Activated CD4-positive, alpha-beta T cell treated with anti-CD3 and anti-CD28 coated beads, Interleukin-2, amount 50 U/mL, for 4 hours (primary cell): ENCODE measurements at places on chromosomes 16 and 17.
A peak's percentile ranks its signal among the peaks of the same experiment; 100 is the strongest.

DNA sequence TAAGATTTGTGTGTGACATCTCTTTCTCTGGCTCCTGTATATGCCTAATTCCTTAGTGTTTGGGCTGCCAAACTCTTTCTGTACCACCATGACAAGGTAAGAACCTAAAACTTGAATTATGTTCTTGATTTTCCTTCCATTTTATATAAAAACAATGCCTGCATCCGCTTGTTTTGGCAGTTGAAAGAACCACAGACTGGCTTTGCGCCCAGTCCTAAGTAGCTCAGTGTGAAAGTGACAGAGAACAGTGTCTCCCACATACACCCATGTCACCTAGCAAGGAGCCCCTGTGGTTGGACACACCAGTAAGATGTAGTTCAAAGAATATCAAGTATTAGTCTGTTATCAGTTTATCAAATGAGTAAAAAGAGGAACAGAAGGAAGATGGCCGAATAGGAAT lies 40.7 kb upstream of the SLC6A2 start:
- no peak for DNase-seq

GRCh38 chr17:27871407-27871806 lies 21.8 kb downstream of the LYRM9 start:
- no peak for DNase-seq

DNA sequence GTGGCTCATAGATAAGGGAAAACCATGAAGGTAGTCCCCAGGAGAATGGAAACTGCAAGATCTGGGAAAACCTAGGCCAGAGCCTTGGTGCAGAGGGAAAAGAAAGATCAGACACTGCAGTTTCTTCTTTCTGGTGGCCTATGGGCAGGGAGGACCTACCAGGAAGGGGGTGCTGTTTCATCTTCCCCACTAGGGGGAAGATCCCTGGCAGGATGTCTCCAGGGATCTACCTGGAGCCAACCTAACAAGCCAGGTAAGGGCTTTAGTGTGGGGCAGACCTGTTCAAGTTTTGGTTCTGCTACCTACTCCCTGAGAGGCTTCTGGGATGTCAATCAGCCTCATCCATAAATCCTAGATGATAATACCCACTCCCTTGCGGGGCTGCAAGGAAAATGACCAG lies 21.4 kb downstream of the TOM1L2 start:
- no peak for DNase-seq

- DNase-seq = no peak
These were observed 414.4 kb downstream of the SHISA9 start for GRCh38 chr16:13315642-13316427.

- no peak for DNase-seq
These were observed 1.6 kb downstream of the HBA1 start for GRCh38 chr16:177981-178667.

DNA sequence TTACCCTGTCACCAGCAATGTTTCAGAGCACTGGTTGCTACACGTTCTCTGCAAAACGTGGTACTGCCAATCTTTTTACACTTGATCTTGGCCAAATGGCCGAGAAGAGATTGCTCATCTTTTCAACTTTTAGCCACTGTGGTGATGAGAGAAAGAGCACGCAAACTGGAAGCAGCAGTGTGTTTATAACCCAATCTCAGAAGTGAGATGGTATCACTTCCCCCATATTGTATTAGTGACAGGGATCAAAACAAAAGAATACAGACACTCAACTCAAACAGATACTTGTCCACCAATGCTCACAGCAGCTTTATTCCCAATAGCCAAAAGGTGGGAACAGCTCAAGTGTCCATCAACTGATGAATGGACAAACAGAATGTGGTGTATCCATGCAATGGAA lies 72.1 kb upstream of the FA2H start:
- no peak for DNase-seq

GRCh38 chr16:53561101-53561888 lies 58.3 kb upstream of the AKTIP start:
- no peak for DNase-seq

- DNase-seq = no peak
These were observed 5.3 kb downstream of the TMEM114 start for GRCh38 chr16:8585041-8585440.

GRCh38 chr17:19288453-19288852 lies 51.3 kb downstream of the EPN2 start:
- no peak for DNase-seq

DNA sequence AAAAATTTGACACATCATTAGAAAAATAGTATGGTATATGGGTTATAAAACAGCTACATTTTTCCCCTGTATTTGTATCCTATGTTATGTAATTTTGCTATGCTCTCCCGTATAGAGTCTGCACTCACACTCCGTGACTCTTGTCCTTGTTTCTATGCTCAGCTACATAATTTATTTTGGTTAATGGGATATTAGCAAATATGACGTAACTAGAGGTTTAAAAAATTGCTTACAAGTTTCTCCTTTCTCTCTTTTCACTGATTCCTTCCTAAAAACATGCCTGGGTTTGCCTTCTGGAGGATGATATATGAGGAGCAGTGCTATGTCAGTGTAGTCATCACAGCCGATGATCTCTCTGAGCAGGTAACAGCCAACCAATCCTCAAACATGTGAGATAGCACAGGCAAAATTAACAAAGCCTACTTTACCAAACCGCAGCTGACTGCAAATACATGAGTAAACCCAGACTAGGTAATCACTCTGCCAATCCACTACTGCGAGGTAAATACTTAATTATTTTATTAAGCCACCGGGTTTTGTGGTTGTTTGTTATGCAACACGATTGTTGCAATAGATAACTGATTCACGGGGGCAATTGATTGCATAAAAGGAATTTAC lies 126.9 kb downstream of the KIF2B start:
- DNase-seq = no peak

- DNase-seq = peak; percentile 61
These were observed at the start of gene PRR29 for GRCh38 chr17:63998050-63998720. PRR29 (plus strand) TSS chr17:63998351; CDS start chr17:63998365, 14 bp downstream.

GRCh38 chr16:52364500-52364899 lies 182.4 kb downstream of the TOX3 start:
- DNase-seq = no peak

DNA sequence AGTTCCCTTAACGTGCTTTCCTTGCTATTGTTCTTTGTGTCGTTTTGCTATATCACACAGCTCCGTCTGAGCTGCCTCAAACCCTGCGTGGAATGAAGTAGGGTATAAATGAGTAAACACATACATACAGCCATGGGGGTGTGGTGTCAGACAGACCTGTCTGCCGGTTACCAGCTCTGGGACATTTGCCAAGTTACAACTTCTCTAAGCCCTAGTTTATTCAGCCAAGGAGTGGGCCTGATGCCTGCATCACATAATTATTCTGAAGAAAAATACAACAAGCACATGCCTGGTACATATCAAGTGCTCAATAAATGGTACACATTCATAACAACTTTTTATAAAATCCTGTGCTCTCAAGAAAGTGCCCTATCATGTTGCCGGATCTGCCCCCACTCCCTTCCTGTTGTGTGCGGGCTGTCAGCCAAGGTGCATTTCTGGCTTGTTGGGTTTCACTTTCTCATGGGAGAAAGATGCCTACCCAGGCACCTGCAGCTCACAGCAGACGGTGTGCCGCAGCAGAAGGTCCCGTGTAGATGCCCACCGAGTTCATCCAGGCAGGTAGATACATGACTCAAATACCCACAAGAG lies 30.5 kb downstream of the SMPD3 start:
- peak; percentile 64 for DNase-seq

DNA sequence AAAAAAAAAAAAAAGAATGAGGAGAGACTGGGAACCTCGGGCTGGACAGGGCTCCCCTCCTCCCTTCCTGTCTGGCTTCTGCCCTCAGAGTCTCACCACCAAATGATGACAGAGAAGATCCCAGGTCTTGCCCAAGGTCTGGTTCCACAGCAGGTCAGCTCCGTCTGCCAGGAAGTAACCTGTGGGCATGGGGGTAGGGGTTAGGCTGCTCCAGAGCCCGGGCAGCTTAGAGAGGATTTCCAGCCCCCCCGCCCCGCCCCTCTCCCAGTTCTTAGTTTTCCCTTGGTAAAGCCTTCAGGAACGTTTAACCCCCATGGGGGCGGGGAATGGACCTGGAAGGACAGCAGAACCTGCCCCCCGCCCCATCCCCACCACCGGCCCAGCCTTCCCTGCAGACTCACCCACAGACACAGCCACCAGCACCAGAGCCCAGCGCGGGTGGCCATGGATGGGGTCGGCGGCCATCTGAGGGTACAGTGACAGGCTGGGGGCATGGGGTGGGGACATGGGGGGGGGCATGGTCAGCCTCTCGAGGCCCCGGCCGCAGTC lies 700 bp downstream of the TLCD2 start:
- no peak for DNase-seq

- DNase-seq = peak; percentile 42
These were observed 47.5 kb downstream of the ADCY7 start for GRCh38 chr16:50313596-50314478.
